ENCODE measurements at places on chromosomes 6 and 20. TPM values are rescaled to one million over a fixed set of nuclear protein-coding genes. Genes with fewer than 3 reads are reported as not detected.
A peak's percentile ranks its signal among the peaks of the same experiment; 100 is the strongest.

TSHZ2 gene
- polyA plus RNA-seq: 14.2 TPM

PFDN4 gene
- polyA plus RNA-seq: 67.1 TPM

GPR63 gene
- 4.9 TPM for polyA plus RNA-seq

LTB gene
- 0.91 TPM for polyA plus RNA-seq

CFB gene
- 10.7 TPM for polyA plus RNA-seq

TPBG gene
- 29.1 TPM for polyA plus RNA-seq

PGC gene
- polyA plus RNA-seq: not detected

ABHD12 gene
- polyA plus RNA-seq: 50.4 TPM

PAX1 gene
- polyA plus RNA-seq: not detected

DNA sequence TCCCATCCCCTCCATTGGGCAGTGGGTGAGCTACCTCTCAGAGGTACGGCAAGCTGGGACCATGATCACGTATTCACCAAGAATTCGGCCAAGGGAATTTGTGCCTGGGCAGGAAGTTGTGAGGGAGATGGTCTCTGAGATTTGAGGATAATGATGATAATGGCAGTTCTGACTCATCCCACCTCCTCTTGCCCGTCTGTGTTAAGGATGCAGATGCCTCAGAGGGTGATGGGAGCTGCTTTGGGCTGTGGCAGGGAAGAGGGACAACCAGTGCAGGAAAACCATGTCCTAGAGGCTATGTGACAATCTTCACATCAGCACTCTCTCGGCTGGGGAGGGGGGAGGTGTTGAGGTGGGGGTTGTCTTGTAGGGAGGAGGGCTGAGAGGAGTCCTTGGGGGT, 4.3 kb downstream of the TGM6 start:
- DNase-seq: no peak

DNA sequence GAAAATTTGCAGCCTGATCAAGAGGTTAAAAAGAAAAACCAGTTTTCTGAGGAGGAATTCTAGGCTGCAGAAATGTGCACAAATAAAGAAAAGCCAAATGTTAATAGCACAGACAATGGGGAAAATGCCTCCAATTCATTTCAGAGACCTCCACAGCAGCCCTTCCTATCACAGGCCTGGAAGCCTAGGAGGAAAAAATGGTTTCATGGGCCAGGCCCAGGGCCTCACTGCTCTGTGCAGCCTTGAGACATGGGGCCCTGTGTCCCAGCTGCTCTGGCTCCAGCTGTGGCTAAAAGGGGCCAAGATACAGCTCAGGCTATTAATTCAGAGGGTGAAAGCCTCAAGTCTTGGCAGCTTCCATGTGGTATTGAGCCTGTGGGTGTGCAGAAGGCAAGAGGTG, 18.9 kb downstream of the AHI1 start:
- no peak for DNase-seq

- DNase-seq: no peak
Observed at GRCh38 chr6:134930463-134930862, 19.4 kb downstream of the ALDH8A1 start.

DNA sequence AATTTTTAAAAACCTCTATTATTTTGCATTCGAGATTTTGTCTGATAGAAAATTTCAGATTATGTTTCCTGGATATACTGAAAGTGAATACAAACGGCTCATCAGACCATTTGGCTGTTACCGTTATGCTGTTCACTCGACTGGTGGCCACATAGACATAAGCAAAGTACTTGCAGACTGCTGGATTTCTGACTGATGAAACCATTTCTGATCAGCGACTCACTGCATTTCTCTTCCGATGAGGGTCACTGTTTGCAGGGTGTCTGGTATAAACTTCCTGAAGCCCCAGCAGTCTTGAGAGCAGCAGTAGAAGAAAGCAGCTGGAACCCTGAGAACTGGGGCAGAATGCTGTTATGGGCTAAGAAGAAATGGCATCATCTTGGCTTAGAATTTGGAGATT, 17.7 kb downstream of the SNX9 start:
- DNase-seq: no peak

- DNase-seq: no peak
Observed at GRCh38 chr6:99614430-99615186, 8.0 kb downstream of the PRDM13 start.

DNA sequence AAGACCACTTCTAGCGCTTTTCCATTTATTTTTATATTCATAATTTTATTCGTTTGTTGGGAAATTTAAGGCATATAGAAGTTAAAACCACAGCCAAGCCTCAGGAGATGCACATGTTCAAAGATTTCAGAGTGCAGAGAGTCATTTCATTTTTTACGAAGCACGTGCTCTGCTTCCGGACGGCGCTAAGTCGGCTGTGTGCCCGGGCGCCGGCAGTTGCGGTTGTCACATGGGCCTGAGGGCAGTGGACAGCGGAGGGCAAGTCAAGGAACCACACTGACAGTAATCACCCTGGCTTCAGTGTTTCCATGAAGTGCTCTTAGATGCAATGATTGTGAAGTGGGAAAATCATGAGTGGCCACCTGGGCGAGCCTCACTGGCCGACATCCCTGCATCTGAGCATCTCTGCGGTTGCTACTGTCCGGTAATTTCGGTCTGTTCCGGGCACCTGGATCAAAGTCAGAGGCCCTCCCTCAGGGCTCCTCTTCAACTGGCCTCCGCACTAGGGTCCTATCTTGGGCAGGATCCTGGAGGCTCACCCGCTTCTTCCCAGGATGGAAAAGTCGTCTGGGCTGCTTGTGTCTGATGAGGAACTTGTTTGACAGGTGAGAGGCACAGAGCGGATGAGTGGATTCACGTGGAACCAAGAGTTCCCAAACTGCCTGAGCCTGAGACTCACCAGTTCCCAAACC, 90.8 kb downstream of the DACT2 start:
- no peak for DNase-seq

GRCh38 chr20:24578567-24579415, 109.4 kb downstream of the SYNDIG1 start:
- no peak for DNase-seq

DNA sequence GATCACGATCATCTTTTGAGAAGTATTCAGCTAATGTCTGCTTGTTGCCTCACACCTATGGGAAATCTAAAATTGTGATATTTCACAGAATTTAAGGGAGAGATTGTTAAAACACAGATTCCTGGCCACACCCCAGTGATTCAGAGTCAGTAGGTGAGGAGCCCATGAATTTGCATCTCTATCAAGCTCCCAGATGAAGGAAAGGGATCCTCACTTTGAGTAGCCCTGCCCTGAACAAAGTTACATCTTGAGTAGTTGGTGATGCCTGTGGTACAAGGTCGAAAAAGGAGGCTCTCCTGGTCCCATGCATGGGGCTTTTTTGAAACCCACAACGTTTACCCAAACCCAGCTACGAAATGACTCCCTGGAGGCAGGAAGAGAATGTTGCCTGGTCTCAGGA, 79.5 kb downstream of the PAK5 start:
- DNase-seq: no peak

GRCh38 chr6:141401851-141402250, 730.9 kb upstream of the GJE1 start:
- DNase-seq: no peak

DNA sequence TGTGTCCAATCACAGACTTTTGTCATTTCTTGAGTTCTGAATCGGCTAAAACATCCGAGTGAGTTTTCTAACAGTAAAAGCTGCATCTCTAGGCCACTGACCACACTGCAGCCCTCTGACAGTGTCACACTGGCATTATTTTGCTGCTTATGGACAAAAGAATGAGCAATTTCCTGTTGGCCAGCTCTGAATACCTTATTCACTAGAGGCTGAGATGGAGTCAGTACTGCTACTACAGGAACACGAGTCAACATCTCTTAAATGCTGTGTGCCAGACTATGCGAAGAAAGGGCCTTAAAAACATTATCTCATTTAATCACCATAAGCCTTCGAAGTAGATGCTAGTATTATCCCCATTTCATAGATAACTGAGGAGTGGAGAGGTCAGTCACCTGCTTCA, 42.5 kb upstream of the IPCEF1 start:
- no peak for DNase-seq

GRCh38 chr6:157779705-157780604, 43.1 kb upstream of the SNX9 start:
- DNase-seq: no peak

GRCh38 chr20:63835021-63835858, 4.2 kb upstream of the ZBTB46 start:
- DNase-seq: peak; percentile 92

- no peak for DNase-seq
Observed at GRCh38 chr6:87501809-87502572, 29.2 kb downstream of the SLC35A1 start.

All from left kidney (tissue), 8 donors.